ENCODE measurements at places on chromosomes 5 and 9.

- DNase-seq, result no peak
Measured at GRCh38 chr5:135576075-135576599, 2.7 kb downstream of the CXCL14 start.

- no peak for DNase-seq
Measured at GRCh38 chr5:178632285-178632684, 5.4 kb upstream of the CLK4 start.

GRCh38 chr5:162990856-162991497, 446.4 kb upstream of the CCNG1 start:
- DNase-seq, result no peak

- DNase-seq, result no peak
Measured at GRCh38 chr5:2289380-2289779, 406.7 kb upstream of the IRX4 start.

DNA sequence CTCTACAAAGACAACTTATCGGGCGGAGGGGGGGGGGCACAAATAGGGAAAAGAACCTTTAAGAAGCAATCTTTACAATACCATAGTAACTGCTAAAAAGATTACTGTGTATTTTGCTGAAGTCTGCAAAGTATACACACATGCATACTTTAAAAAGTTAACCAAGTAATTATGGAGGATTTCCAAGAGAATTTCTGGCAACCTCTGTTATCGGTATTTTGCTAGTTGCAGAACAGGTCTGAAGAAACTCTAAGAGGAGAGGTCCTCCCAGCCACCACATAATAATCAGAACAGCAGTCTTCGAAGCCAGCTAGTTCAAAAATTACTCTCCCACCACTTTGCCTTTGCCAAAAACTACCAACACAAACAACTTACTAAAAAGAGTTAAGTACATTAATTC, 56.1 kb downstream of the UBAP2 start:
- DNase-seq, result no peak
